AG09309 (cell line): ENCODE measurements at places on chromosomes 5 and 9.

DNA sequence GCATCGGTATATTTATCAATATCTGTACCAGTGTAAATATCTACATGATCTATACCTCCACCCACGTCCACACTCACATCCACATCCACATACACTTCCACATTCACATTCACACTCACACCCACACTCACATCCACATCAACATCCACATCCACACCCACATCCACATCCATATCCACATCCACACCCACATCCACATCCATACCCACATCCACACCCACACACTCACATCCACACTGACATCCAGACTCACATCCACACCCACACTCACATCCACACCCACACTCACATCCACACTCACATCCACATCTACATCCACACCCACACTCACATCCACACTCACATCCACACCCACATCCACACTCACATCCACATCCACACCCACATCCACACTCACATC, 189.2 kb downstream of the IRX1 start:
- no peak for DNase-seq

GRCh38 chr5:169161022-169161680, 139.8 kb downstream of the SLIT3 start:
- peak; percentile 97 for DNase-seq

GRCh38 chr9:79256691-79257213, 315.0 kb upstream of the TLE4 start:
- peak; percentile 67 for DNase-seq

DNA sequence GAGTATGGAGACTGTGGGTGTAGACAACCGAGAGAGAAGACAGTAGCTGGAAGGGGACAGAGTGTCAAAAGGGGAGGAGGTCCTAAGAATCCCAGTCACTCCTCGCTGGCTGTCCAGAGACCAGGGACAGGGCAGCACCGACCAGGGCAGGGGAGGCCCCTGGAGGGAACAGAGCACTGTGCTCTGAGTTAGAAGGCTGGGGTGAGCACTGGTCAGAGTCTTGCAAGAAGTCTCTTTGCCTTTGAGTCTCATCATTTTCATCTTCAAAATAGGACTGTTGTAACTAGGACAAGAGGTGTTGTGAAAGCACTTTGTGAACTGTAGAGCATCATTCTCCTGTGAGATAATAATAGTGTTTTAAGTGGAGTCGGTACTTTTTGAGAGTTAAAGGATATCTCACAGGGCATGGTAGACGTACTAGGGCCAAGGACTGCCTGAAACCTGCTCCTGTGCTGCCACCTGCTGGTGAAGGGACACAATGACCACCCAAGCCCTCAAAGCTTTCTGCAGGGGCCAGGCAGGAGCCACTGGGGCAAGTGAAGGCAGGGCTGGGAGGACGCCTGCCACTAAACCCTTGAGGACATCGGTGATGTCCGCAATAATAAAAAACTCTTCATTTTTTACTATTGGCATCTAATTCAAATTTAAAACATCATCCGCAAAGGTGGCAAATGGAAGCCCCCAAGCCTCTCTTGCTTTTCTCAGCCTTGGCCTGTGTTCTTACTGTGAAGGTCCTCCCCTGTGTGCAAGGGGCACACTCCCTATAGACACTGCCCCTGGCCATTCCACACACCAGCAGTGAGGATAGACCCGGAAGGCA, 28.2 kb downstream of the SLC6A7 start:
- peak; percentile 61 for DNase-seq

GRCh38 chr5:4294878-4295277, 699.2 kb downstream of the IRX1 start:
- no peak for DNase-seq

DNA sequence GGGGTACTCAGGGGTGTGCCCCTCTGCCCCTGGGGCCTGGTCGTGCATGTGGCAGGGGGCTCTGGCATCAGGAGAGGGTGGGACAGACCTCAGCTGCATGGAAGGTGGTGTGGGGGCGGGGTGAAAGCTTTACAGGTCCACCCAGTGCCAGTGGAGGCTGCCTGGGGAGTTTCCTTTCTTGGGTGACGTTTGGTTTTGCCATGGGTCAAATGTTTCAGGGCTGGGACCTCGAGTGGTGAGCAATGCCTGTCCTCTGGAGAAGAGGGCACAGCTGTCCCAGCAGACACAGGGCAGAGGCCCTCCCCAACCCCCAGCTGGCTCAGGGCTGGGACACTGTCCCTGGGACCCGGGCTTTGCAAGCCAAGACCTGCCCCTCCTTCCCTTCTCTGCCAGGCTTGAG, 3.6 kb downstream of the RXRA start:
- DNase-seq, result no peak

- no peak for DNase-seq
These were observed 112.5 kb downstream of the FAM174A start for GRCh38 chr5:100647461-100648230.

DNA sequence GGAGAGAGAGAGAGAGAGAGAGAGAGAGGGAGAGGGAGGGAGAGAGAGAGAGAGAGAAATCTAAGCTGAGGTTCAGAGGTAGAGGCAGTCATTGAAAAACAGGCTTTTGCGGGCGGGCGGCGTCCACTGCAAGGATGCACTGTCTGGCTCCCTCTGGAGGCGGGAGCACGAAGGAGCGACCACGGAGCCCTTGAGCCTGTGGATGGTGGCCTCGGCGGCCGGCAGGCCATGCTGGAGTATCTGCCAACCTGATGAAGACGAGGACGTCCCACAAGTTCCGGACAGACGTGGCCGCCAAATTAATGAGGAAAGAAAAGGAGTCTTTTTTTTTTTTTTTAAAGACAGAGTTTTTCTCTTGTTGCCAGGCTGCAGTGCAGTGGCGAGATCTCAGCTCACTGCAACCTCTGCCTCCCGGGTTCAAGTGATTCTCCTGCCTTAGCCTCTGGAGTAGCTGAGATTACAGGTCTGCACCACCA, 2.2 kb upstream of the CCDC125 start:
- peak; percentile 24 for DNase-seq

GRCh38 chr5:56808211-56808610, 7.1 kb upstream of the MAP3K1 start:
- no peak for DNase-seq

- peak; percentile 66 for DNase-seq
These were observed 515.1 kb upstream of the TNC start for GRCh38 chr9:115633104-115633503.

DNA sequence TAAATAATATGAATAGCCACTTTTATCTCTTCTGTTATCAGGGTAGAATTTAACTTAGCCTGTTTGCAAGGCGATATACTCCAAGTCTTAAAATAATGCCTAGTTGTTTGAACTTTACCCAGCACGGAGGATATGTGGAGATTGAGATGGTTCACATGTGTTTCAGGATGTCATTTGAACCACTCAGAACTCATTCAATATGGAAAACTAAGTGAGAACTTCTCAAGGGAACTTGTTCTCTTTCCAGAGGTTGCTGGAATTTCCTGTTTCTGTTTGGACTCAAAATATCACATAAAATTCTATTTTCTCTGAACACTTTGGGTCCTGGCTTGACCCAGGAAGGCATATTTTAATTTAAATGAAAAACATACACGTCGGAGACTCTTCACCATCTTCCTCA, 139.1 kb upstream of the MYO10 start:
- no peak for DNase-seq

DNA sequence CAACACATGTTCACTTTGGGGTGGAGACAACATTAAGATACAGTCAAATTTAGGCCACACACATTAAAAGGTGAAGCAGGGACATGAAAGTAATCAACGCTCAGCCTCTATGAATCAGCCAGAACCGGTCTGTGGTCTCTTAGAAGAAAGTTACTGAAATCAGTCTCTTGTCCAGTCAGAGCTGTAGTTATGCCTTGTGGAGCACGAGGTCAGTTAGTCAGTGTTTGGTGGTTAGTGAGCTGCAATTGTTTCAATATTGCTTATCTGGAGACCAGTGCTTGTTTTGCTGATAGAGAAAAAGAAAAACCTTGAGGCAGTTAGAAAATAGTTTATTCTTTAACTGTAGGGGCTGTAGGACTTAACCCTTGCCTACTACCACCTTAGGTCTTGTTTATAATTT, 157.8 kb upstream of the RASEF start:
- DNase-seq, result peak; percentile 46

GRCh38 chr5:142363619-142363963, 38.8 kb upstream of the SPRY4 start:
- DNase-seq, result no peak

DNA sequence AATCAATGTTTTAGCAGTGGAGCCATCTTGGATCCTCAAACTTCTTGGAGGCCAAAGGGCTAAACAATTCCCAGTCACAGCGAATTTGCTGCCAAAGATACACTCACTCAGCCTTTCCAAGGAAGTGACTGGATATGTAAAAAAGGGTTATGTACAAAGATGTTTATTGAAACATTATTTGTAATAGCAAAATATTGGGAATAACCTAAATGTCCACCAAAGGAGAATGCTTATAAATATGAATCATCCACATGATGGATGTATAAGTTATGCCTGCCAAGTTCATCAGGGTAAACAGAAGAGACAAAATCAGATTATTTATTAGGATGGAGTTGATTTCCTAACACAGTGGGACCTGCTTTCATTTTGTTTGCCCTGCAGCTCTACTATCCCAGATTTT, 145.2 kb upstream of the ABCA1 start:
- DNase-seq, result no peak

DNA sequence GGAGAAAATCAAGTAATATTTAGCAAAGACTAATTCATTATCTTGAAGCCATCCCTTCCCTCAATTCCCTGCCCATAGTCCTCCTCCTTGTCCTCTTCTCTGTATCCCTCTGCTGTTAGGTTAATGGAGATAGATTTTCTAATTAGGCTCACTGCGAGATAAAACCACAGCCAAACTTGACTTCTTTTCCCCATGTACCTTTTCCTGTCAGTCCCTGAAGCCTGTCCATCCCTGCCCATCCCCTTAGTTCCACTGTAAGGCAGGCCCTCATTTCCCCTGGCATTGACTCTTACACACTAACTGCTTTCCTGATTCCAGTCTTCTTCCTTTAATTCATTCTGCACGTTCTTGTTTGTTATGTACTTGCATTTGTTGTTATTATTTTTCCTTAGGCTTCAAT, 1.2 kb downstream of the TLR4 start:
- no peak for DNase-seq

- DNase-seq, result no peak
These were observed 419.3 kb downstream of the ACTL7B start for GRCh38 chr9:108436448-108436847.

- DNase-seq, result no peak
These were observed 67.8 kb upstream of the KLF4 start for GRCh38 chr9:107557236-107557990.

DNA sequence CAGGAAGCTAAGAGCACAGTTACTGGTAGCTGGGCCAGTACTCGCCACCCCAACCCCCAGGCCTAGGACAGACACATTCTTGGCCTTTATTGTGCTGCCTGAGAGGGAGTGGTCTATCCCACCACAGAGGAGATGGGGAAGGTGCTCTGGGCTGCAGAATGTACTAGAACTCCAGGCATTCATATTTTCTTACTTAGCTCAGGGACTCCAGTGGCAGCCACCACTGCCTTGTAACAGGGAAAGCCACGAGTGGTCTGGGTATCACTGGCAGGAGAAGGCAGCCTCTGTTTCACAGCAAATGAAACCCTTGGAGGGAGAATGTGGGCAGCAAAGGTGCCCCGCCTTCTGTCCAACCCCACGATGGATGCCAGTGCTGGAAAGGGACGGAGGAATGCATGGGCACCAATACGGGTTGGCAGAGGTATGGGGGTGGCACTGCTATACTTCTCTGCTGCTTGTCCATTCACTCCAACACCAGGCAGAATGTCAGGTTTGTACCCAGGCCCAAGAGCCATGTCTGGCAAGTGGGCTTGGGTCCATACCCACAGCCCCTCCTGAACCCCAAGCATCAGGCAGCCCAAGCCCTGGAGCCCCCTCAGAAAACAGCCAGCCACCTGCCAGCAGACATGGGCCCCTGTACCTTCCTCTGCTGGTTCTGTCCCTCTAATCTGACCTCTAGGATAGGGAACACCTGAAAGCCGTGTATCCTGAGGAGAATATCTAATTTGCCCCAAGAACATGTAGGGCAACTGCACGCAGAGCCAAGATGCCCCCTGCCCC, 4.6 kb downstream of the SEPTIN8 start:
- no peak for DNase-seq

DNA sequence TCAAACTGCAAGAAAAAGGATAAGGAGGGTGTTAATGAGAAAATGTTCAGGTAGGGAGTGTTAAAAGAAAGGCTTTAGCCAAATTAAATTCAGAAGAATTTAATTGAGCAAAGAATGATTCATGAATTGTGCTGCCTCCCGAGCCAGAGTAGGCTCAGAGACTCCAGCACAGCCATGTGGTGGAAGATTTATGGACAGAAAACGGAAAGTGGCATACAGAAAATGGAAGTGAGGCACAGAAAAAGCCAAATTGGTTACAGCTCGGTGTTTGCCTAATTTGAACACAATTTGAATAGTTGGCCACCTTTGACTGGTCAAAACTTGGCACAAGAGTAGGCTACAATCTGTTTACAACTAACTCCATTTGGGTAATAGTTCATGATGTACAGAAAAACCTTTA, 9.6 kb upstream of the SLC30A5 start:
- DNase-seq, result no peak

- DNase-seq, result no peak
These were observed 141.2 kb upstream of the IER5L start for GRCh38 chr9:129319076-129319937.

GRCh38 chr9:68538200-68538599, 2.5 kb downstream of the TMEM252 start:
- DNase-seq, result no peak

DNA sequence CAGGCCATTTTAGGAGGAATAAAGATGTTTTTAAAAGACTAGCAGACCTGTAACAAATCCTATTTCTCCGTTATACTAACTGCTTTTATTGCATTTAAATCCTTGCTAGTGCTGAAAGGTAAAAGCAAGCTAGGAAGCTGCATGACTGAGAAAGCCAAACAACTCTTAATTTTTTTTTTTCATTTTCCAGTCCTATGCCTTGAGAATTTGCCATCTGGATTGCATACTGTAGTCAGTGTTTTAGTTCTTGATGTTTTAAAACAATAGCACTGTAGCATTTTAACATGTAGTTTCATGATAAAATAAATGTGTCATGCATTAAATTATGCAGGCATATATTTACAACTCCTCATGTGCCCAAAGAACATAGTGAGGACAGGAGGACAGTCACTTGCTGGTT, 108.4 kb upstream of the FGF10 start:
- DNase-seq, result no peak

DNA sequence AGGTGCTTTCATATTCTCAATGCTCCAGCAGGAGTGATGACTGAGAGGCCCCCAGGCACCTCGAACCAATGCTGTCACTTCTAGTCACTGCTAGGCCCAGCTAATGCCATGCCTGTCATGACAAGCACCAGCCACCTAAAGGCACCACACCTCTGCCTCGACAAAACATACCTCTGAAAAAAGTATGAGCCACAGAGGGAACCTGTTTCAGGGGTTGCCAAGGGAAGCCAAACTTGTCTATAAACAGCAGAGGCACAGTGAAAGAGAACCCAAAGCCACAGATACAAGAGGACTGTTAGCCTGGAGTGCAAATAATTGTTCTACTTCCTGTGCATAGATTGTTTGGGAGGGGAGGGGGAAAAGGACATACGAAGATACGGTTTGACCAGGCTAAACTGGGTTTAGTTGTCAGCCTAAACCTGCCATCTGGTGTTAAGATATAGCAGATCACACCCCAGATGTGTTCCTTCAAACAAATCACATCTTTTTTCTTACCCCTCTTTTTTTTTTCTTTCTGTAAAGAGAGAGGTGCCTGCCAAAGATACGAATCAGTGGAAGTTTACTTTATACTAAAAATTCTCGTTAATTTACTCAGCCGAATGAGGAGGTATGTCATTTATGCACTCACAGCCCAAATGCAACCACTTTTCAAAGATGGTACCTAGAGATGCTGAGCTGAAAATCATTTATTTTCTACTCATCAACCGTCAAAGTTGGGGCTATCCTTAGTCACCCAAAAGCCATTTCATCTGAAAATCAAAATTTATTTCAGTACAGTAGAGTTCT, 45.7 kb downstream of the BNC2 start:
- peak; percentile 33 for DNase-seq
